ENCODE measurements at places on chromosomes 5 and 9. TPM values are rescaled to one million over a fixed set of nuclear protein-coding genes. Genes with fewer than 3 reads are reported as not detected.

DNA sequence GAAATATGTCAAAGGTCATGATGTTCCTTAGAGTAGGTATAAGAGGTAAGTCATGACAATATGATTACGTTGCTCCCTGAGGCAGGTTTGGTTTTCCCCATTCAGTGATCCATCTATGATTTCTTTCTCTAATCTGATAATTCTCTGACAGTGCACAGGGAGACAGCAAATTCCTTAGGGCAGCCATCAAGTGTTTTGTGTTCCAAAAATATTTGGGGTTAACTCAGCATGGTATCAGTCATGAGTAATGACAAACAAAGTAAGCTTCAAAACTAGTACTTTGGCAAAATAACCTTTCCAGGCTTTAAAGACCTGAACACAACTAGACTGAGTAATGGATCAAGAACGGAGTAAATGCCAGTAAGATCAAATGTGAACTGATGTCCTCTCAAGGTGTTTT, 55.3 kb upstream of the SPATA31E1 start:
- DNase-seq = no peak

NMRK1 gene
- polyA plus RNA-seq = 18.7 TPM

DNA sequence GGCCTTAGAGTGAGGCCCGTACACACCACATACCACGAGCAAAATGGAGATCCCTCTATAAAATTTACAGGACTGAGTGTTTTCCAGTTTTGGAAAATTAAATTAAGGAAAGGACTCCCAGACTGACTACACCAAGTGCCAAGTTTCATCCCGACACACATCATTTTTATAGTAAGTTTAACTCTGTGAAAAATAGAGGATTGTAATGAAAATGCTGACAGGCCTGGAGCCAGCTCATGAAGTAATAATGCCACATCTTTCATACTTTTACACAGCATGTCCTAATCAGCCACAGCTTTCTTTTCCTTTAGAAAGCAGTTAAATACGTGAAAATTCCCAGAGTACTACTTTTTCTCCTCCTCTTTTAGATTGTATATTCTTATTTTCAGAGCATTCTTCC, 169.2 kb downstream of the SAXO1 start:
- DNase-seq = no peak

DNA sequence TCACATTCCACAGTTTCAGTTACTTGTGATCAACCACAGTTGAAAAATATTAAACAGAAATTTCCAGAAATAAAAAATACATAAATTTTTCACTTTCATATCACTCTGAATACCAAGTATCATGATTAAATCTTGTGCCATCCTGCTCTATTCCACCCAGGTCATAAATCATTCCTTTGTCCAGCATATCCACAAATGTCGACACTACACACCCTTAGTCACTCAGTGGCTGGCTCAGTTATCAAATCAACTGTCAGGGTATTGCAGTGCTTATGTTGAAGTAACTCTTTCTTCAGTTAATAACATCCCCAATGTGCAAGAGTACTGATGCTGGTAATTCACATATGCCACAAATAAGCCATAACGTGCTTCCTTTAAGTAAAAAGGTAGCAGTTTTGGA, 115.7 kb downstream of the FBXL17 start:
- DNase-seq = no peak

DNA sequence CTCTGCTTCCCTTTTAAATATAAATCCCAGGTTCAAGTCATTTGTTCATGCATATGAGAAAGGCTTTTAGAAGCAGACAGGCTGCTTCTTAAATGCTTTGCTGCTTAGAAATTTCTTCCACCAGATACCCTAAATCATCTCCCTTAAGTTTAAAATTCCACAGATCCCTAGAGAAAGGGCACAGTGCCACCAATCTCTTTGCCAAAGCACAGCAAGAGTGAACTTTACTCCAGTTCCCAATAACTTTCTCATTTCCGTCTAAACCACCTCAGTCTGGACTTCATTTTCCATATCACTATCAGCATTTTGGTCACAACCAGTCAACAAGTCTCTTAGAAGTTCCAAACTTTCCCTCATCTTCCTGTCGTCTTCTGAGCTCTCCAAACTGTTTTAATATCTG, 679.8 kb upstream of the FTMT start:
- DNase-seq = no peak

GRCh38 chr9:75691408-75691807, 199.1 kb upstream of the PCSK5 start:
- no peak for DNase-seq

ACOT12 gene
- 1.3 TPM for polyA plus RNA-seq

- no peak for DNase-seq
Measured at GRCh38 chr9:87712801-87713277, 13.1 kb upstream of the CTSL start.

- DNase-seq = peak; percentile 47
Measured at GRCh38 chr9:124020520-124021384, 9.2 kb downstream of the LHX2 start.

CATSPER3 gene
- polyA plus RNA-seq = 0.89 TPM

- DNase-seq = no peak
Measured at GRCh38 chr9:27835746-27836145, 262.5 kb upstream of the C9orf72 start.

All from renal cortex interstitium (tissue), 15 donors.